Stomach (tissue), 19 donors: ENCODE measurements at places on chromosomes 16 and 17.

DNA sequence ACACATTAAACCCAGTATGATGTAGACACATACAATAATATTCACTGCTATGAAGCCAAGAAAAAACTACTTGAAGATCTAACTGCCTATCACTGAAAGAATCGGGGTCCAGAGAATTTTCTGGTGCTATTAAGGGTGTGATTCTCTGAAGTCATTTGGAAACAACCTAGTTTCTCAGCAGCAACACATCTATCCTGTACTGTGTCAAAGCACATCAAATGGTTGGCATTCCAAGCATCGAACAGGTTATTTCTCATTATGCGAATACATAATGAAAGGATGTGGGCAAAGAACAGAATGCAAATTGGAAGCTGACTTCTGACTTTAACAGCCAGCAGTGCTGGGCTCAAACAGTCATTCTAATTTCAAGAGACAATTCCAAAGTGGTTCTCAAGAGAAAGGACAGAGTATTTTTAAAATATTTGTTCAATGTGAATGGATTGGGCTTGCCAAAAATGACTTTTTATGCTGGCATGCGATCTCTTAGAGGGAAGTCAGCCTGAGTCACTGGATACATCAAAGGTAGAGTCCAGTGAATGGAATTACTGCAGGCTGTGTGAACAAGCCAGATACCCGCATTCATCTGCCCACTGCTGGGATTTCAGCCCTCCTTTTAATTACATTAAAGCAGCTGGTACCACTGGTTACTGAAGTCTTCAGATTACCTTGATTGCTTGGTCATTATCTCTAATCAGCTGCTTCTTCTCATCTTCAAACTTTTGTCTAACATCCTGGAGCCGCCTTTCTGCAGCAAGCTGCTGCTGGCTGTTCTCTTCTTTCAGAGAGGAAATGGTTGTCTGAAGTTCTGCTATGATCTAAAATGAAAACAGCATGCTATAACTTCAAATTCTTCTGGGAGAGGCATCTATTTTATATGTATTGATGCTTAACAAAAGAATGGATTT lies 181.2 kb upstream of the AXIN2 start:
- DNase-seq, result peak; percentile 16

GRCh38 chr17:41835214-41835799 lies 725 bp downstream of the NT5C3B start:
- no peak for DNase-seq

DNA sequence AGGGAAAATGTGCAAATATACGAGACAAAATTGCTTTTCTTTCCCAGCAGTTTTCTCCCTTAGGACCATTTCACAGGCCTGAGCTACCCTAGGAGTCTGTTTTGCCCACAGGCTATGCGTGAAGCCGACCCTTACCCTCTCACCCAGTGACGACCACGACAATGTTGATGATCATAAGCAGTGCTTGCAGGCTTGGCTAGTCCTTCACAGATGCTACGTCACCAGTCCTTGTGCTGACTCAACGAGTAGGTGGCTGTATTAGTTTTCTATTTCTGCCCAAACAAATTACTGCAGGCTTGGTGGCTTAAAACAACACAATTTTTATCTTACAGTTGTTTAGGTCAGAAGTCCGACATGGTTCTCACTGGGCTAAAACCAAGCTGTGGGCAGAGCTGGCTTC lies 574.6 kb upstream of the HSBP1 start:
- DNase-seq, result no peak

- DNase-seq, result no peak
Observed at GRCh38 chr16:13554005-13554404, 365.9 kb upstream of the ERCC4 start.

DNA sequence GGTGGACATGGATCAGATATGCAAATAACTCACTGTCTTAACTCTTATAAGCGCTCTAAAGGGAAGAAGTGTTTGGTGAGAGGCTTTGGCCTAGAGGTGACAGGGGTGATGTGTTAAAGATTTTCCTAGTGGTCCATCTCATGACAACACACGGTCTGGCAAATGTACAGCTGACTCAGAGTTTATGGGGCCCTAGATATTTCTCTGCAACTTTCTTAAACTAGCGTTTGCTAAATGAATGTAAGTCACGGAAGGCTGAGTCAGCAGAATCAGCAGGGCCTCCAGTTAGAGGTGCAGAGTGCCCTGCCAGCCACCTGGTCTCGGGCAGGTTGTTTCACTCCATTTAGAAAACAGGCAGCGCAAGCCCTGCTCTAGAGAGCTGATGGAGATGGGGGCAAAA lies 40.1 kb downstream of the CLEC16A start:
- DNase-seq, result no peak

- peak; percentile 64 for DNase-seq
Observed at GRCh38 chr17:47847341-47848197, 3.4 kb downstream of the SP6 start.

DNA sequence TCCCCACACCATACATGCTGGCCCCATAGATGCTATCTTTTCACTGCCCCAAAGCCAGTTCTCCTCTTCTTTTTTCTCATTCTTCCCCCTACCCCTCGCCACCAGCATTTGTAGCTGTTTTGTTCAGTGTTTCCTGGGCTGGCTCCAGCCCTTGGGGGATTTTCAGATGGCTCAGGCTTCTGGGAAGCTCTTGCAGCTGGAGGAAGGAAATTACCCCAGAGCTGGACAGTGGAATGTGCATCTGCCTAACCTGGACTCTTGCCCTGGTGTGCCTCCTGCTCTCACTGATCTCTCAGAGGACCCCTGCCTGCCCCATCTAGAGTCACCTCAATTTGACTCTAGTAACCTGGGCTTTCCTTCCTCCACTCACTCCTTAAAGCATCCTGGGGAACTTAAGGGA lies 82.8 kb downstream of the MYH13 start:
- DNase-seq, result no peak

DNA sequence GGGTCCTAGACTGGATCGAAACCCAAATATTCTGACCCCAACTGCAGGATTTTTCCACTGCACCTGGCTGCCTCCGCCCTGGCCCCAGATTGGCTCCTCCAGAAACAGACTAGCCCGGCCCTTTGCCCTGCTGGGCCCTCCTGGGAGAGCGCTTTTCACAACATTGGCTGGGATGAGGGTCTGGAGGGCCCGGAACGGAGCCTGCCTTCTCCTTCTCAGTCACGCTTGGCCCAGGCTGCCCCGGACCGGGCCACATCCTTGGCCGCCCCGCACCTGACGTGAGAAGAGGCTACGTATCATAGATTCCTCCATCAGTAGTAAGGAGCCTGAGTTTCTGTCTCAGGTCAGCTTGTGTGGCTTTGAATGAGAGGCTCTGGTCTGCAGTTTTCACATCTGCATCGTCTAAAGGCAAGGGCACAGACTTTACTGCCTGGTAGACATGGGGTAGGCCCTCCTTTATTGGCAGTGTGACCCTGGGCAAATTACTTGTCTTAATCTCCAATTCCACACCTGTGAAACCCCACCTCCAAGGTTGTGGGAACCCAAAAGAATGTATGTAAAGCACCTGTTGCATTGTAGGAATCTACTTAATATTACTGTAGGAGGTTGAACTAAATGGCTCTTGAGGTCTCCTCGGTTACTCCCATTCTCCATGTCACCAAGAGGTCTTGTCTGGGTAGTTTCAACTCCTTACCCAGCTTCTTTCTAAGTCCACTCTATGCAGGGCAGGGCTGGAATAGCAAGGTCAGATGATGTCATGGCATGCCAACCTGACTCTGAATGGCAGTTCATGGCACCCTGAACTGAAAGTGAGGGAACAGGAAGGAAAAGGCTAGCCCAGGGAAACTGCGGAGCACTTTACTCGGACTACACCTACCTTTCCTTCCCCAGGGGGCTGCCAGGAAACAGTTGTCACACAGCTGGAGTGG lies 661 bp downstream of the LRRC3C start:
- peak; percentile 46 for DNase-seq

- peak; percentile 68 for DNase-seq
Observed at GRCh38 chr17:18988546-18989173, 15.9 kb downstream of the FAM83G start.

DNA sequence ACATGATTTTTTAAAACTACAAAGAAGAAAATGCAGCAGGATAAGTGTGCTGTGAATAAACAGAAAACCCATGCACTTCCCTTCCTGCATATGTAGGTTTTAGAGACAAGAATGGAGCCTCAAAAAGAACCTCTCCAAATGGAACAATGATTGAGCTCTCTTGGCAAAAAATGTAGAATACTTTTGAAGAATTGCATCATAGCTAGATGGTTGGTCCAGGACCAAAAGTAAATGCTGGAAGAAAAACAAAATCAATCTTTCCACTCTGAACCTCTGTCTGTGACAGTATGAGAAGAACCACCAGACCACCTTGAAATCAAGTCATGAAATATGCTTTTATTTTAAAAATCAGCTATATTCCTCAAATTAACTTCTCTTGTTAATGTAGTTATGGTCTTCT lies 17.5 kb downstream of the HELZ start:
- no peak for DNase-seq

DNA sequence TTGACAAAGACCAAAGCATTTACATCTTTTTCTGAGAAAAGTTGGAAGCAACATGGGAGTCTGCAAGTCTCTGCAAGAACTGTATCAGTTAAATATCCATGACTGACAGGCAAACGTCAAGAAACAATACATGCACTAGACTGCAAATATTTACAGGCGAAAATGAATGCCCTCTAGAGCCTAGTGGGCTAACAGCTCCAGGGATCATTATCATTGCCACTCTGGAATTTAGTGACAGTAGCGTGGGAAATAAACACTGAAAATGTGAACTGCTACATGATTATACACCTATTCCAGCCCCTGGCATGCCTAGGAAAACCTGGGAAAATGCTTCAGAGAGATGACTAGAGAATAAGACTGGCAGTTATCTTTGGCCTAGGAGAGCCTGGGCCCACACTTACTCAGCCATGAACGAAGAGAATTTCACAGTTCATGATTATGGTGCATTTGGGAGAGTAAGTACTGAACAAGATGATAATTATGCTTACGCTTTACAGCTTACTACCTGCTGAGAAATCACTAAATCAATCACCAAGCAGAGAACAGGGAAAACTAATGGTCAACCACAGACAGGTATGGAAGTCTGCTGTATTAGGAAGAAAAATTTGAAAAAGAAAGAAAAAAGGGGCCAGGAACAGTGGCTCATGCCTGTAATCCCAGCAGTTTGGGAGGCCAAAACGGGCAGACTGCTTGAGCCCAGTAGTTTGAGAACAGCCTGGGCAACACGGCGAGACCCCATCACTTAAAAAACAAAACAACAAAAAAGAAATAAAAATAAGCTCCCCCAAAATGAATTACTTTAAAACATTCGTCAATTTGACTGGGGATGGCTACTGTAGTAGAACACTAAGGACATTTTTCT lies 66.6 kb upstream of the CLEC18B start:
- DNase-seq, result no peak

- peak; percentile 74 for DNase-seq
Observed at GRCh38 chr17:76268015-76268749, 3.0 kb downstream of the UBALD2 start.

GRCh38 chr16:72401084-72401361 lies 229.1 kb upstream of the PMFBP1 start:
- no peak for DNase-seq

- no peak for DNase-seq
Observed at GRCh38 chr16:26838931-26839330, 227.8 kb upstream of the C16orf82 start.

DNA sequence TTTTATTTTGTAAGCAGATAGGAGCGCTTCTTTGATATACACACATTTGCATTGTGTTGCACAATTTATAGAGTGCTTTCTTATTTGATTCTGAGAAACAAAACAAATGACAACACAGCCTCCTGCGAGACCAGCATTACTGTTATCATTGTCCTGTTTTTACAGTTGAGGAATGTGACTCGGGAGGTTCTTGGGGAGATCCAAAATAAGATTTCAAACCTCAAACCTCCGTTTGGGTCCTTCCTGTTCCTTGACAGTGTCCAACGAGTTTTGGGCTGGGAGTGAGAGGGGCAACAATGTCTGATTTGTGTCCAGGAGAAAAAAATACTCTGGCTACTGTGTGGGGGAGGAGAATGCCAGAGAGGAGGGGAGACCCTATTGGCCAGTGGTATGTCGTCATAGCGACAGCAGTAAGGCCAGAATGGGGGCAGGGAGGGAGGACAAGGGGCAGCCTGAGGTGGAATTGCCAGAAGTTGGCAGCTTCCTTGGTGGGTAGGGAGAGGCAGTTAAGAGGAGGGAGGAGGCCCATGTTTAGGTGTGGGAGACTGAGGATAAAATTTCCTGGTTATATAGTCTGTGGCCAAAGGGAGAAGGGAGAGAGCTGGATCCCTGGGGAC lies 45.5 kb downstream of the TMEM132E start:
- DNase-seq, result no peak

DNA sequence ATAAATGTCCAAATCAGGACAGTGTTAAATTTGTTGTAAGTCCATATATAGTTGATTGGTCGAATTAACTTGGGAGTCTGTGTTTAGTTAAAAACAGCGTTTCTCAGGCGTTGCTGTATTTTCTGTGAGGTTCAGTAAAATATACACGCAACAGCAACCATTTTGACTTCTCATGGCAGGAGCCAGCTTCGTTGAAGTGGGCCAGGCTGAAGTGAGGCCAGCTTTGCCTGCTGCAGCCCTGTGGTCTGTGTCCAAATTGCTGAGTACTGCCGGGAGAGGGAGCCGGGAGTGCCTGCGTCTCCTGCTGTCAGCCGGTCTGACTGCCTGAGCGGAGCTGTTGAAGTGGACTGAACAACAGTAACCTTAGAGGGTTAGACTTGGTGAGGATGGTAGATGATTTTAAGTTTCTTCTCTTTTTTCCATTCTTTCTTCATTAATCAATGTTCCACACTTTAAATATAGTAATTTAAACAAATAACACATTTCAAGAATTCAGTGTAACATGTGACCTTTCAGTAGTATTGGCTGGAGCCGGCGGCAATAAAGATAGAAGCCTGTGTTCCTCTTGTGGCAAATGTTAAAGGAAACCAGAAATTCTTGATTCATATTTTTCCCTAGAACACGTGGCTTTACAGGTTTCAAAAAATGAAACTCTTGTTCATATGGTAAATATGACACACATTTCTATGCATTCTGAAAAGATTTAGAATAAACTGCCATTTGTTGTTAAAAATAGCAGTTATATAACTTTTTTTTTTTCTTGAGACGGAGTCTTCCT lies 37.0 kb upstream of the ZNF750 start:
- peak; percentile 86 for DNase-seq

DNA sequence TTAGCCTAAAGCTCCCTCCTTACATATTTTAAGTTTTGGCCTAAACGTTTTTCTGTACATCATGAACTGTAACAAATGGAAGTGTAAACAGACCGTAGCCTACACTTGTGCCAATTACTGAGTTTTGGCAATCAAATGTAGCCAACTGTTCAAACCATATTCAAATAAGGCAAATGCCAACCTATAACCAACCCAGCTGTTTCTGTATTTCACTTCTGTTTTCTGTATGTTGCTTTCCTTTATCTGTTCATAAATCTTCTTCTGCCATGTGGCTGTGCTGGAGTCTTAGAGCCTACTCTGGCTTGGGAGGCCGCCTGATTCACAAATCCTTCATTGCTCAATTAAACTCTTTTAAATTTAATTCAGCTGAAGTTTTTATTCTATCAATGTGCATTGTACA lies 6.9 kb upstream of the C16orf78 start:
- DNase-seq, result no peak

GRCh38 chr16:11111856-11112634 lies 144.0 kb downstream of the SOCS1 start:
- DNase-seq, result no peak
